ENCODE measurements at places on chromosomes 5 and 9.
A peak's percentile ranks its signal among the peaks of the same experiment; 100 is the strongest.

- no peak for DNase-seq
Measured at GRCh38 chr9:70411930-70412831, 2.3 kb downstream of the KLF9 start.

GRCh38 chr9:121958530-121958929 is 134.6 kb downstream of the TTLL11 start:
- no peak for DNase-seq

- no peak for DNase-seq
Measured at GRCh38 chr5:82296929-82297328, 18.8 kb upstream of the RPS23 start.

DNA sequence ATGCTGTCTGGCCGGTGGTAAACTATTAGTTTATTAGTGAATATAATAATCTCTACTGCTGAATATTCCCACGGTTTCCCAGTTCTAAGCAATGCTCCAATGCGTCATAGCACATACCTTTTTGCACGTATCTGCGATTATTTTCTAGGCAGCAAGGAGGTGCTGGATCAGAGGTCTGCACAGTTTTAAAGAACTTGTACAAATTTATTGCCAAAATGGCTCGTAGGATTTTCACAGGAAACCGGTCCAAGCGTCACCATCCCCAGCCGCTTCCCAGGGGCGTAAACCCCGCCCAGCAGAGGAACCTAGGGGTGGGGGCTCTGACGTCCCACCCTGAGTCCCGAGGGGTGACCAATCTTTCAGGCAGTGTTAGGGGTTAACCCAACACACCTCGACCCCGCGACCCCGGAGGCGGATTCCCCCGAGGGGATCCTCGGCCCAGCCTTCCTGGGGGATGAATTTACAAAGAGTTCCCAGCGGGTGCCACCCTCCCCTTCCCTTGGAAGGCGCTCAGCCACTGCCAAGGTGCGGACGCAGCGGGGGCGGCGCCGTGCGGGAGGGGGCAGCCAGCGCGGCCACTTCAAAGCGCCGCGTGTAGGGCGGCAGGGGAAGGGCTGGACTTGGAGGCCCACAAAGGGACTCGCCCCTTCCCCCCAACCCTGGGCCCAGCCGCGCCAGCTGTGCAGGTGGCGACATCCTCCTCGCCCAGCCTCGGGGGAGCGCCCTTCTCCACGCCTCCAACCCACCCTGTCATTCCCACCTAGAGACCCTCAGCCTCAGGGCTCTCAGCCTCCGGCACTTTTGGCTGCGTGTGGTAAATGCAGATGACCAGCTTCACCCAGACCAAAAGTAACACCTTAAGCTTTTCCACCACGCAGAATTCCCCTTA is 43.5 kb upstream of the TCF7 start:
- peak; percentile 43 for DNase-seq

GRCh38 chr5:50328193-50328729 is 112.8 kb downstream of the EMB start:
- DNase-seq, result no peak

DNA sequence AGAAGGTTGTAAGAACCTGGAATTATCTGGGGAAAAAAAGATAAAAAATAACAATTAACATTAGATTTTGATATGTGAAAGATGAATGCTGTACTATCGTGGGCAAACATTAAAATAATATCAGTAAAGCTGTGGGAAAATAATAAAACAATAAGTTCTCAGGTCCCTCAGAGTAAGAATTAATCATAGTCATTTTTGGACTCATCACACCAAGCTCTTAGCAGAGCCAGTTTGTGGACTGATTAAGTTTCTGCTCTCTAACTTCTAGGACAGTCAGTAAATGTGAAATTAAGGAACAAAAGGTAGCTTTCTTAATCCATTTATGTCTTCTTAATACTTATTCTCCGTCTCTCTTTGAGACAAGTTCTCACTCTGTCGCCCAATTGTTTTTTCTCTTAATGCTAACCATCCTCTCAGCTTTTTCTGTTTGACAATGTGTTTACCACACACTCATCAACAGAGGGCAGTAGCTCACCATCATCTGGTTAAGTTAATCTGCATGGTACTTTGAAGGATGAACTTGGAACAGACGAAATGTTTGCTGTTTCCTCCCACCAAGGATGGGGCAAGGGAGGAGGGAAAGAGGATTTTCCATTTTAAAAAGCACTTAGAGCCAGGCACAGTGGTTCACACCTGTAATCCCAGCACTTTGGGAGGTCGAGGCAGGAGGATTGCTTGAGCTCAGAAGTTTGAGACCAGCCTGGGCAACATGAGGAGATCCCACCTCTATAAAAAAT is 5.3 kb upstream of the ACO1 start:
- peak; percentile 77 for DNase-seq

DNA sequence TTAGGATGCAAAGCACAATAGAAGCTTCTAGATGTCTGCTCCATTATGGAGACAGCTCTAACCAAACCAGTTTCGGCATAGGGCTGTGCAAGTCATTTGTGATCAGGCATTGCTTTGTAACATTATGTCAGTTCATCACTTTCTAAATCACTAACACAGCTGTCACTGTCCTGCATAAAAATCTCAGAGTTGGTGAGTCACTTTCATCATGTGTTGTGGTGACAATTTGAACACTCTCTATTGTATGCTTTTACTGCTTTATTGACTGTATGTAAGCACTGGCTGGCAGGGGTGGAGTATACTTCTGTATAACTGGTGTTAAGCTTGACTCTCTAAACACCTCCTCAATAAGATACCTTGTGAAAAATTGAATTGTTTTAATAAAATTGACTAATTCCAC is 77.9 kb downstream of the SLCO4C1 start:
- no peak for DNase-seq

- DNase-seq, result no peak
Measured at GRCh38 chr9:108889649-108890067, 27.6 kb downstream of the ACTL7A start.

DNA sequence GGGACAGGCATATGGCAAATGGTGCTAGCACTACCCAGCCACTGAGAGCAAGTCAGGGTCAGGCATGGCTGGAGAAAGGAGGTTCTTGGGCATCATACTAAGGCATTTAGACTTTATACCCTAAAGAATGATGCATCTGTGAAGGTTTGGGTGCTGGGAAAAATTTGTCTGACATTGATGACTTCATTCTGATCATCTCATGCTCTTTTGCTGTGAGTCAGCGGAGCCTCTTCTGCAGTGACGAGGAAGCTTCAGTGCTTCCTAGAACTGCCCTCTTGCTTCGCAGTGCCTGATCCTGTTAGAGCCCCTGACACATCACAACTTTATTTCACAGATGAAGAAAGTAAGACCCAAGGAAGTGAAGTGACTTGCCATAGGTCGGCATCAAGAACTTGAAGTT is 266.6 kb upstream of the GAS1 start:
- DNase-seq, result no peak
